Thoracic aorta (tissue), 2 donors: ENCODE measurements at places on chromosomes 1 and 21.

DNA sequence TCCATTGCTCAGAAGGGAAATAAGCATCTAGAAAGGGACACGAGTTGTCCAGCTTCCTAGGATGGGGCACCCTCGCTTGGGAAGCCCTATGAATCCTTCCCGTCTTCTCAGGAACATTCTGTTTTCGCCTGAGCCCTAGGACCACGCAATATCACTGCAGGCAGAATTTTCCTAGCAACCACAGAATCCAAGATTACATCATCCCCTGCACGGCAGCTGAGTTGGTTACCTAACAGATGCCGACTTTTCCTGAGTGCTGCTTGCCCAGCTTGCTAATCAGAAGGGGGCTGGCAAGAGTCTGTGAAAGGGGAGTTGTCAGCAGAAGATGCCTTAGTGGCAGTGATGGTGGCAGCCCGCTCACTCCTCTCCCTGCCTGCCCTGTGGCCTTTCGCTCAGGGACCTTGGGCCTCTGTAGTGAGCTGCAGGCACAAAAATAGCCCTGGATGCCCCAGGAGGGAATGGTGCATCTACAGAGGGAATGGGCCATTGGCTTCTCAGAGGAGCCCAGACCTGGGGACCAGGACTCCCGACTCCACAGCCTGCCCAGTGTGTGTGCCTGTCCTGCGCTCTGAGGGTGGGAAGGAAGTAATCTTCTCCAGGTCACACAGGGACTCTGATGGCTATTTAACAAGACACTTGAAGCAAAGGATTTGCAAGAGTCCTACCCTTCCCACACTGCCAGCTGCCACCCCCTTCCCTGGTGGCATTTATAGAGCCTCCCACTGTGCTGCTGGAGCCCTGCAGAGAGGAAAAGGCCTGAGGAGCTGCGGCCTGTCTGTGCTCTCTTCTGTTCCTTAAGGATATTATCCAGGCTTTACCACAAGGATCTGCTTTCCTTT lies 28.9 kb upstream of the CLSTN1 start:
- DNase-seq, result no peak

- no peak for DNase-seq
Observed at GRCh38 chr1:20903437-20903836, 116.3 kb upstream of the HP1BP3 start.

GRCh38 chr1:166900987-166901386 lies 24.9 kb upstream of the TADA1 start:
- DNase-seq, result no peak

- no peak for DNase-seq
Observed at GRCh38 chr1:99247199-99247598, 17.1 kb upstream of the PLPPR4 start.

DNA sequence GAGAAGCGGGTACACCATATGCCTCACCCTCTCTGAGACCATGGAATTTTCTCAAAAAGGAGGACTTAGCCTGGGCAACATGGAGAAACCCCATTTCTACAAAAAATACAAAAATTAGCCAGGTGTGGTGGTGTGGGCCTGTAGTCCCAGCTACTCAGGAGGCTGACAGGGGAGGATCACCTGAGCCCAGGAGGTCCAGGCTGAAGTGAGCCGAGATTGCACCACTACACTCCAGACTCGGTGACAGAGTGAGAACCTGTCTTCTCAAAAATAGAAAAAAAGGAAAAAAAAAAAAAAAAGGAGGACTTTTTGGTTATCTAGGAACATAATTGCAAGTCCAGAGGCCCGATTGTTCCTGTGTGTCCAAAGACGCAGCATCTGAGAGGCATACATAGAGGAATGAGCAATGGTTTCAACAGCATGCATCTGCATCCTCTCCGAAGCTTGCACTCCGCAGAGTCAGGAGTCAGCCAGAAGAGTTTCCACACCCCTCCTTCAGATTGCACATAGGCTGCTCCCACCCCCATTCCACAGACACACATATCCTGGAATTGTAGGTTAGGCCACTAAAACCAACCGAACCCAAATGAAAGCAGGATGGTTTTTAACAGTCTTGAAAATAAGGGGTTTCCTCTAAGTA lies 2.5 kb upstream of the TBX15 start:
- no peak for DNase-seq
